ENCODE measurements at places on chromosomes 4 and X. TPM values are rescaled to one million over a fixed set of nuclear protein-coding genes. Genes with fewer than 3 reads are reported as not detected.

PAGE1 gene
- not detected for total RNA-seq

TACR3 gene
- 3.1 TPM for total RNA-seq

AMOT gene
- total RNA-seq: 4.7 TPM

PPID gene
- 18.9 TPM for total RNA-seq

CLGN gene
- 2.9 TPM for total RNA-seq

GYG2 gene
- 0.91 TPM for total RNA-seq

ADAMTS3 gene
- 1.0 TPM for total RNA-seq

All from upper lobe of left lung (tissue), 6 donors.